Endothelial cell (in vitro differentiated cells): ENCODE measurements at places on chromosomes 1 and 21. TPM values are rescaled to one million over a fixed set of nuclear protein-coding genes. Genes with fewer than 3 reads are reported as not detected.
A peak's percentile ranks its signal among the peaks of the same experiment; 100 is the strongest.

The USP21 gene
- total RNA-seq: 22.2 TPM

The GSTM1 gene
- total RNA-seq: not detected

The HHAT gene
- total RNA-seq: 6.0 TPM

The PLPPR4 gene
- total RNA-seq: 0.15 TPM

The CYP4Z1 gene
- total RNA-seq: not detected

The HIVEP3 gene
- total RNA-seq: 8.9 TPM

GRCh38 chr1:197306381-197307062, 38.5 kb downstream of the CRB1 start:
- no peak for DNase-seq

- no peak for DNase-seq
Observed at GRCh38 chr1:169679692-169680091, 31.7 kb downstream of the SELL start.

- no peak for DNase-seq
Observed at GRCh38 chr1:5667513-5668325, 324.5 kb downstream of the NPHP4 start.

DNA sequence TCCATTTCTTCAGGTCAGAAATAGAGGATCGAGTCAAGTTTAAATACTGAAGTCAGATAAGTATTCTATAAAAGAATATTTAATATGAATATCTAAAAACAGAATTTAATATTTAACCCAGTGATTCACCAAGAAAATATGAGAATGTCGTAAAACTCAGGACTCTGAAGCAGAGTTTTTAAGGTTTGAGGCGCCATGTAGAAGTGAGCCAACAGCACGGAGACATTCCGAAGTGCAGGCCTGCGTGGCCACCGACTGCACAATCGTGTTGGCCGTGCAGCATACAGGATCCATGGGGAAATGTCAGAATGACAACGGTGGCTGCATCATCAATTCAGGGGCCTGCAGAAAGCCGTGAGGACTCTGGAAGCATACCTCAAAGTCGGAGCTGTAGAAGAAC, 23.4 kb downstream of the MRAP start:
- no peak for DNase-seq

DNA sequence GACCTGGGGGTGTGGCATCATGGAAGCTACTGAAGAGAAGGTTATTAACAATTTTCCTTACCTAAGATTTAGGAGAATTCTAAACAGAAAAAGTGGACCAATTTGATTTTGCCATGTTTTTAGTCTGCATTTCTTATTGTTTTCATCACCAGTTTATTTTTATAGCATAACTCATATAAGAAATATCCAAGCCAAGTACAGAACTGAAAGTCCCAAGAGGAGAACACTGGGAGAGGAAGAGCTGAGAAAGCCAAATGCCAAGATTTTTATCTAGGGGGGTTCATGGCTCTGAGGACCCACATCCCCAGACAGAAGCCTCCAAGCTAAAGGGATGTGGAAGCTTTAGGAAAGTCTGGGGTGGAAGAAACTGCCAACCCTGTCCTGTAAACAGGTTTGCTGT, 109.4 kb upstream of the DUSP10 start:
- DNase-seq: no peak

DNA sequence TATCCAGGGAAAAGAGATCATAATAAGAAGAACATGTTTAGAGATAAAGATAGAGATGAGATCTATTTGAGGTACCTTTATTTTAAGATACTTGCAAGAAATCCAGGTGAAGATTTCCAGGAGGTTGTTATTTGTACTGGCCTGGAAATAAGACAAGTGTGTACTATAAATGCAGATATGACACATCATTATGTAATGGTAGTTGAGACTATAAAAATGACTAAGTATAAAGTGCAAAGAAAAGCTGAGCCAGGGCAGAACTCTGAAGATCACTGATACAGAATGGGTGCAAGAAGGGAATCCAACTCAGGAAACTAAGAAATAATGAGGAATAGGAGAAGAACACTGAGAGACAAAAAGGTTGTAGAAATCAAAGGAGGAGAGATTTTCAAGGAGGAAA, 378.2 kb upstream of the PBX1 start:
- DNase-seq: no peak

GRCh38 chr21:28133116-28133515, 859.6 kb downstream of the LTN1 start:
- no peak for DNase-seq

DNA sequence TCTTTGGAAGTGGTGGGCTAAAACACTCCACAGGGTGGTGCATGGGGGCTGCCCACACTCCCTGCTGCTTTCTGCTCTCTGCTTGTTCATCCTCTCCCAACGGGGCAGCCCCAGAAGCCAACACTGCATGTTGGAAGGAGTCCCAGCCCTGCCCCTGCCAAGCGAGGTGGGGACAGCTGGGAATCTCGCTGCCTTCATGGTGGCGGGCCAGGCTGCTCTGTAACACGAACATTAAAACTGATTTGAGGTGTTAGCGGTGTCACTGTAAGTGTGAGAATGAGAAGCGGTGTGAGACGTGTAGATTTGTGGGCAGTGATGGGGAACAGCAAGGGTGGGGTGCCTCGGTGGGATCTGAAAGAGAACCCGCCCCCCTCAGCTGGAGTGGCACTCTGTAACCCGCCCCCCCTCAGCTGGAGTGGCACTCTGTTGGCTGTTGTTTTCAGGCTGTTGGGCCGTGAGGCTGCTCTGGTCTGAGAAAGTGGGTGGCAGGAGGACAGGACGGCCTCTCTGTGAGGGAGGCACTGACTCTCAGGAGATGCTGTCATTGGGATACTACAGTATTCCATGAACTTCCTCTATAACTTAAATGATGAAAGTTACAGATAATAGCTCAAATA, 80.9 kb downstream of the PCBP3 start:
- no peak for DNase-seq

DNA sequence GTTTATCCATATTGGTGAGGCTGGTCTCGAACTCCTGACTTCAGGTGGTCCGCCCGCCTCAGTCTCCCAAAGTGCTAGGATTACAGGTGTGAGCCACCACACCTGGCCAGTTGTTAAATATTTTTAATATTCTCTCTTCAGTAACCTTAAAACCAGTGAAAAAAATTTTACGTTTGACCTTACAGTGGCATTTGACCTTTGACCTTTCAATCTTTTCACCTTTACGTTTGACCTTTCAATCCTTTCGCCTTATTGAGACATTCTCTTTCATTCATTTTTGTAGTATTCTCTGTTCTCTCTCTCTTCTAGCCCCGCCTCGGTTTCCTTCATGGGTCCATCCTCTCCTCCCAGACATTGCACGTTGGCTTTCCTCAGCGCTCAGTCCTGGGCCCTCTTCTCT, 277.9 kb downstream of the DNM3 start:
- no peak for DNase-seq

DNA sequence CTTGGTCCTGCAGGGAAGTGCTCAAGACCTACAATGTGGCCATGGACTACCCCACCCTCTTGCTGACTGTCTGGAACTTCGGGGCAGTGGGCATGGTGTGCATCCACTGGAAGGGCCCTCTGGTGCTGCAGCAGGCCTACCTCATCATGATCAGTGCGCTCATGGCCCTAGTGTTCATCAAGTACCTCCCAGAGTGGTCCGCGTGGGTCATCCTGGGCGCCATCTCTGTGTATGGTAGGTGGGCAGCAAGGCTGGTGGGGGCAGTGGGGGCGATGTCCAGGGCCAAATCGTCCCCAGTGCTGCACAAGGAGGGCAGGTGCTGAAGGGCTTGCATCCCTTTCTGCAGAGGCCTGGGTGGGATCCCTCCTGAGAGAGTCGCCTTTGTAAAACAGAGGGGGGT, 18.4 kb downstream of the PSEN2 start:
- DNase-seq: no peak

DNA sequence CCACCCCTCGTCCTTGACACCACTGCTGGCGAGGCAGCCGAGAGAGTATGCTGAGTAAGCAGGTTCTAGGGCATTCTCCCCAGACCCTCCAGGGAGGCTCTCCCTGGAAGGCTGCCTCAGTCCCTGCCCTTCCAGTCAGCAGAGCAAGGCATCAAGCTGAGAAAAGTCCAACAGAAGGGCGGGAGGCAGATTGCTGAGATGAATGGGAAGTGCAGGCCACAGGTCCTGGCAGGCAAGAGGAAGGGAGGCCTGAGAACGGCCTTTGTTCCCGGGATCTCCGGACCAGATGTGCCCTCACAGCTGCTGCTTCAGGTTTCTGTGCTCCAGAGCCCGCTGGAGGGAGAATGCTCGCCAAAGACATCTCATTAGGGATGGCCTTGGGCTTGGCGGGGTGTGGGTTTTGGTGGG, 270.0 kb upstream of the VAMP3 start:
- peak; percentile 24 for DNase-seq

- no peak for DNase-seq
Observed at GRCh38 chr1:151775894-151776664, 12.8 kb upstream of the MRPL9 start.

DNA sequence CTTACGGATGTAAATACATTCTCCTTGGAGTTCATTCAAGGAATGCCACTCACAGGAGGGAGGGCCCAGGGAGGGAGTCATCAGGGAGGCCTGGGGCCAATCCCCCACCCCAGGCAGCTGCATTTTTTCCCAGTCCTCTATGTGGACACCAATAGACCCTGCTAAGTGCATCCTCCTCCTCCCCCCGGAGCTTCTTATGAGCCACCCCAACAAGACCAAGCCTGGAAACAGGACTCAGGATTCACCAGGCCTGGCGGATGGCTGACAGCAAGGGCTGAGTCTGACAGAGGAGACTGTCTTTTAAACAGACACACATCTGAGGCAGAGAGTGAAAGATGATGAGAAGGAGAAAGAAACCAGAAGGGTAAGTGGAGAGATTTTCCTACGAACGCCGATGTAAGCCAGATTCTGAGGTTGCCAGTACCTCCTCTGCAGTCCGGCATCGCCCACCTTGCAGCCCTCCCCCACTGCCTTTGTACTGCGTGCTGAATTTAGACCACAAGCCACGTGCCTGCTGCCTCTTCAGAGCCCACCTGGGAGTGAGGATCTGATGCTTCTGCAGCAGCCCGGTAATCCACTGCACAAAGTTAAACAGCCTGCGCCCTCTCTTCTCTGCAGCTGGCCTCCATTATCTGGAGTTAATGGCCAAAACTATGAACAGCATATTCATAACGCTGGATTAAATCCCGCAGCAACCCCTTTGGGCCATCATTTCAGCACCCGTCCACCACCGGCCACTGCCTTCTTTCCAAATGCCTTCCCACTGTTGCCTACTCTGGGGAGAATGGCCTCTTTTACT, 17.6 kb upstream of the SFPQ start:
- no peak for DNase-seq

DNA sequence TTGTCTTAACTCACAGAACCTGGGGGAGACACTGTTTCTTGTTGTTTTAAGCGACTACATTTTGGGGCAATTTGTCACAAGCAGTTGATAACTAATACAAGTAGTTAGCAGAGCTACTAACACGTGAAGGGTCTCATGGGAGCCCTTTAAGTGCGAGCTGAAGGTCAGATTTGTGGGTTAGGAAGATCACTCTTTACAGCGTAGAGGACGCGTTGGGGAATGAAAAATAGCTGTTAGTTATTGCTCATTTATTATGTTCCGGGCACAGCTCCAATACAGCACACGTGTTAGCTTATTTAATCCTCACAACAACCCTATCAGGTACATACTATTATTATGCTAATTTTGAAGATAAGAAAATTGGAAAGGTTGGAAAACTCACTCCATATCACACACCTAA, 95.9 kb downstream of the ACTL8 start:
- DNase-seq: no peak

DNA sequence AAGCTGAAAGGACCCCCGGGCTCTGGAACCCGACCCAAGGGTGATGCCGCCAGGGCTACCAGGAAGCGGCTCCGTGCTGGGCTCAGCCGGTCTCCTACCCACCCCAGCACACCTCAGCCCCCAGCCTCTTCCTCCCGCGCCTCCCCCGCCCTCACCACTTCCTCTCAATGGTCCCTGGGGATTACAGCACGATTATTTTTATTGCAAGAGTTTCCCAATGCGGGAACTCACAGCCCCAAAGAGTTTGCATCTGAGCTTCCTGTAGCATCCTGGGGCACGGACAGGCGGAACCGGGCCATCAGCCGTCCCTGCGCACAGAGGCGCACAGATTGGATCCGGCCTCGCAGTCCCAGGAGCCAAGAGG, 8.7 kb upstream of the SLX9 start:
- DNase-seq: no peak

DNA sequence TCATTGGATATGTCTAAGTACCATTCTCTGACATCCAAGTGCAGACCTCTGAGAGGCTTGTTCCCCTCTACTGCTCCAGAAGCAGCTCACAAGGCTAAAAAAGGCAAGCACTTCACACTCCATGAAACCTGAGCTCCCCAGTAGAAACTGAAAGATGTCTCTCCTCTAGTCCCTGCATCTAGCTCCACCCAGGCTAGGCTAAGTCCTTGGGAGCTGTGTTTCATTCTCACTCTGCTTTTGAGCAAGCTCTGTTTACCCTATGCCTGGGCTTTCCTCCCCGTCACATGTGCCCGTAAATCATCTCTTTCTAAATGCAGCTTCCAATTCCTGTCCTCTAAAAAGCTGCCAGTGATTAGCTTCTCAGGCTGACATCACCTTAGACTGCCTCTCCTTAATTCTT, 39.0 kb downstream of the LRRC71 start:
- no peak for DNase-seq

DNA sequence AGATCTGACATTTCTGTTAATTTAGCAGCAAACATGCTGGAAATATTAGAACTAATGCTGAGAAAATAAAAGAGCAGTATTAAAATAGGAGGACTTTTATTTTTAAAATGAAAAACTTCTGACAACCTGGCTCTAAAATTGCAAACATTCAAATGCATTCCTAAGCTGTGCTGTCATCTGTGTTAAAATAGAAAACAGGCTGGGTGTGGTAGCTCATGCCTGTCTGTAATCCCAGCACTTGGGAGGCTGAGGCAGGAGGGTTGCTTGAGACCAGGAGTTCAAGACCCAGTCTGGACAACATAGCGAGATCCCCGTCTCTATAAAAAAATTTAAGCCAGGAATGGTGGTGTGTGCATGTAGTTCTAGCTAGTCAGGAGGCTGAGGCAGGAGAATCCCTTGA, 44.6 kb downstream of the MIGA1 start:
- no peak for DNase-seq

DNA sequence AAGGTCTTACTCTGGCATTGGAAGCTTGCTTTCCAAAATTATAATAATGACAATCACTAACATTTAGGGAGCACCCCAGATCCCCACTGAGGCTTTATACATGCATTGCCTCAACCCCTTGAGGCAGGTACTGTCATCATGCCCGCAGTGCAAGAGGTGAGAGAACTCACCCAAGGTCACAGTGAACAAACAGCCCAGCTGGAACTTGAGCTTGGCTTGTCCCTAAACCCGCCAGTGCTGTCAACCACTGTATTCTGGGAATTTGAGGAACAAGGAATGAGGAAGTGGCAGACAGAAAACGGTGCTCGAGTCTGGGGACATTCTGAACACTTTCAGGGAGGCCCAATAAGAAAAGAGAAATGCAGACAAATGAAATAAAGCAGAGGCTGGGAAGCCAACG, 34.6 kb upstream of the TLR5 start:
- DNase-seq: no peak
